ENCODE measurements at places on chromosomes 7 and 10. TPM values are rescaled to one million over a fixed set of nuclear protein-coding genes. Genes with fewer than 3 reads are reported as not detected.
A peak's percentile ranks its signal among the peaks of the same experiment; 100 is the strongest.

Gene LEP
- 0.86 TPM for total RNA-seq

Gene MCM10
- 0.30 TPM for total RNA-seq

GRCh38 chr7:66237906-66238772 is 33.0 kb downstream of the TPST1 start:
- DNase-seq = no peak

DNA sequence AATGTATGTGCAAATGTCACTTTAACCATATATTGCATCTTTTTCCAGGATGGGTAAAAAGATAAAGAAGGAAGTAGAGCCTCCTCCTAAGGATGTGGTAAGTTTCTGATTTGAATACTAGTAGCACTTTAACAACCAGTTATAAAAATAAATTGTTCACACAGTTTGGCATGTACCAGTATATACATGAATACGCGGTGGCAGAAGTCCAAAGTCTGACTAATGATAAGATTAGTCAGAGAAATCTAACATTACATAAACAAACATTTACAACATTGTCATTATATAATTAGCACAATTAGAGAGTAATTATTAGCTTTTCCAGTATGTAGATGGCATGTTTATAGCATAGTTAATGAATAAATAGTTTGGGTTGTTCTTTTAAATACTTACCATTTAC is 4.1 kb downstream of the ARMC3 start:
- DNase-seq = no peak

DNA sequence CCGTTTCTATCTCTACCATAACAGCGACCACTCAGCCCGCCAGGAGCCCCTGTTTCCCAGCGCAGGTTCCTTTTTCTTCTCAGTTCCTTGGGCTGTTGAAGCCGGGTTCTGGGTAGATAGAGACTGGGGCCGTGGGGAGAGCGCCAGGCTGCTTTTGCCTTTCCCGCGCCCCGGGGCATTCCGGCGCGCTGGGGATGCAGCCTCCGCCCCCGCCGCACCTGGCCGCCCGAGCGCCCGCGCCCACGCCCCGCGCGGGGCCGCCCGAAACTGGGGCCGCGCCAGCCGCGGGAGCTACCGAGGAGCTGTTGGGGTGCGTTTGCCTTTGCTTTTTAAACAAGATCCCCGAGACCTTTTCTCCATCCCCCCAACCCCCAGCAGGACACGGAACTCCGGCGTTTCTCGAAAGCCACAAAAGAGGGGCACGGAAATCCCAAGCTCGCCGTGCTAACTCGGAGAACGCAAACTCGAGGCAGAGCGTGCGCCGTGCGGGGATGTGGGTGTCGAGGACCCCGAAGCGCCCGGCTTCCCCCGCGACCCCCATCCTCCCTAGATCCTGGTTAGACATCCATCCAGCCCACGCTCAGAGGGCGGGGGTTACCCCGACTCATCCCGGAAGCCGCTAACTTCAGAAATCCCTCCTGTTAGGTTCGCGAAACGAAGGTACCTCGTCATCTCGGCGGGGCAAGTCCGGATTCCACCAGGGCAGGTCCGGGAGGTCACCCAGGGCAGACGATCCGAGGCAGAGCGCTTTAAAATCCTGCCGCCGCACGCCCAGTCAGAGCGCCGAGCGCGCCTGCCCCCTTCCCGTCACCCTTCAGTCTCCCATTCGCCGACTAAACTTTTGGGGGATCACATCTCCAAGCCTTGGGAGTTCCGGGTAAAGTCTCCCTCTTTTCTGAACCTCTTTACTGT is 1.0 kb downstream of the GRM8 start:
- no peak for DNase-seq

GRCh38 chr10:113746217-113746957 is 5.1 kb upstream of the PLEKHS1 start:
- DNase-seq = no peak

GRCh38 chr10:102673236-102673818 is 29.0 kb downstream of the TRIM8 start:
- DNase-seq = no peak

DNA sequence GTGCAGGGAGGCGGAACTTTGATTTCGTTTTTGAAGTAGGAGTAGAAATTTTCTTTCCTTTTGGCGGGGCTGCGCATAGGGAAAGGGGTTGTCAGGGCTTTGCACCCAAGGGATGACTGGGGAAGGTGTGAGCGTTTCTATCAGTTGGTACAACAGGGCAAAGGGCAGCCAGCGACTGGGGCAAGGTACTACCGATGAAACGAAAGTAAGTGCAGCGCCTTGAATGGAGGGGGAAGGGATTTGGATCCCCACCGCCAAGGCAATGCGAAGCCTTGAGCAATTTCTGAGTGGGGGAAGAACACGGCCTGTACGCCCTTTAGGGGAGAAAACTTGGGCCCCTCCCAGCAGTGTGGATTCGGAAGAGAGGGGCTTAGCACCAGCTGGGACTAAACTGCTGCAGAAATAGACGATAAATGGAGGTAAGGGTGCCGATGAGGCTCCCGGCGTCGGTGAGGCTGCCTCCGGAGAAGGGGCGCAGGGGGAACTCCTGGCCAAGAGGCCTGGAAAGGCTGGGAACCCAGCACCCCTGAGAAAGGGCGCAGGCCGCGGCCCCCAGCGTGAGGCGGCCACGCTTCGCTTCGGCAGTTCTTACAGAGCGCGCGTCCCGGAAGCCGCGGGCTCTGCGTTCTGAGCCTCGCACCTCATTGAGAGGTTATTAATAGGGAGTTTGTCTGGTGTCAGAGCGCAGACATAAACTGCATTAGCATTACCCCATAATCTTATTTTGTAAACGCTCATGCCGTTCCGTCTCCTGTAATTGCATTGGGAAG is 10.0 kb upstream of the TLX1 start:
- no peak for DNase-seq

DNA sequence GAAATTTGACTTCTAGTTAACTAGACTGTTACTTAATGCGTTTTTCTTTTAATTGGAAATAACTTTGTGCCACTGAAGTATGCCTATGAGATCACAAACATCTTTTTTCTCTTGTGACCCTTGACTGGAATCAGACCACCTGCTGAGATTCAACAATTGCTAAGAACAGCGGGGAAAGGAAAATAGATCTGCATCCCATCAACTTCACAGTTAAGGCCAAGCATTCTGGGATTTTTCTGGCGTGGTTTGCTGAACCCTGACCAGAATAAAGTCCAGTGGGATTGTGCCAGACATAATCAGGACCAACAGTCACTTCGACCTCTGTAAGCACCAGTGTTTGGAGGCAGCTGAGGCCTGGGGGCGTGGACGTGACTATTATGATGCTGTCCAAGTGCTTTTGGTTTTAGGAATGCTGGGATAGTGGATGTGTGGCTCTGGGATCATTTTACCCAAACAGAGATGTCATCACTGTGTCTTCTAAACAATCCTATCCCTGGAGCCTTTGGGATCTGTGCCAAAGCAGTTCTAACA is 373.3 kb upstream of the PRKCQ start:
- DNase-seq = peak; percentile 64

Measured in Right ventricle myocardium superior (tissue), 1 donor.